ENCODE measurements at places on chromosomes 6 and 20. TPM values are rescaled to one million over a fixed set of nuclear protein-coding genes. Genes with fewer than 3 reads are reported as not detected.

PGBD1 gene
- polyA plus RNA-seq, result 13.4 TPM

DNA sequence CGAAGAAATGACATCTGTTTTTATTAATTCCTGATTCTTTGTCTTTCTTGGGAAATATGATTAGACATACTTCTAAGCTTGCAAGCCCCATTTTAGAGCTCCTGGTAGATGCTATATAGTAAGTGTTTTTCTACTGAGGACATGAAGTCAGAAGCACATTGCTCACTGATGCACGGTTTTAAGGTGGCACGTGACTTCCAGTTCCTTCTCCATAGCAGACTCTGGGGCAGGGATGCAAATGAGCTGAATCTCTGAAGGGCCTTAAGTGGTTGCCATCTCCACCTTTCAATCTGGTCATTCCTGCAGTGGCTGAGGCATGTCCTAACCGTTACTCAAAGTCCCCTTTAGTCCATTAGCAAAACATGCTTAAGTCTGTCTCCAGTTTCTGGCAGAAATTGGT lies 421.2 kb upstream of the HTR1E start:
- no peak for DNase-seq

DNA sequence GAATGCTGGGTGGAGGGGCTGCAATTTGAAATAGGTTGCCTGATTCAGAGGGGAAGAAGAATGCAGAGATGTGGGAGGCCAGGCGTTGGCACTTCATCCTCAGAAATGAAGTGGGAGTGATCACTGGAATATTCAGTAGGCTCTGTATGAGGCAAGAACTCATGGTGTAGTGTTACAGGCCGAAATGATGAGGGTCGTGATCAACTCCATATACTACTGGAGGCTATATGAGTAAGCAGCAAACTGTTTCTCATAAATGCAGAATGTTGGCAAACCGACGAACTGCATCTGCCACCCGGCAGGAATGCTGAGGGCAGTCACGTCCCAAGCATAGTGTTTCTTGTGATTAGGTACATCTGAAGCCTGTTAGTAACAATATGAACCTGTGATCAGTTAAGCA lies 12.7 kb downstream of the KCNS1 start:
- peak; percentile 13 for DNase-seq

LGSN gene
- polyA plus RNA-seq, result 1.4 TPM

DNA sequence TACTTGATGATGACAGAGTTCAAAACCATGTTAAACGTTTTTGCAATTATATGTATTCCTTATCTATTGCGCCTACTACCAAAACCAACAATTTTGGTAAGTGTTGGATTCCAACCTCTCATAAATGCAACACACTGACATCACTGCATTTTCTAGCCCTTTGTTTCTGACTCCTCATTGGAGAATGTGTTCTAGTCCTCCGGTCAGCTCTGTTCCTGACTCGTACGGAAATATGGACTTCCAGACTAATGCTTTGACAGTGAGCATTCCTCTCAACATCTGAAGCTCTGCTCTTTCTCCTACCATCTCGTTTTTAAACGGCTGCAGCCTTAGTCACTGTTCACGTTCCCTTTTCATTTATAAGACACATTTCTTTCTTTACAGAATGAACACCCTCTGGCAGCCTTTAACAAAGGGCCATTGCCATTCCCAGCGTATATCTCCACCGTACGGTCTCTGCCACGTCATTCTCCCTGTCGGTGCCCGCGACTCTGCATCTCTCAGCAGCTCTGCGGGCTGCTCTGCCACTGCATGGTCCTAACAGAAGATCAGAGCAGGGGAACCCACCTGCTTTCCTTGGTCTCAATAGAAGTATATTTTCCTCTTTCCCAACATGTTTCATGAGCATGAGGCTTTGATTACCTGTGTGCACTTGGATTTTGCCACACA lies 103.0 kb upstream of the SYNDIG1 start:
- DNase-seq, result no peak

- no peak for DNase-seq
These were observed 20.9 kb downstream of the HIVEP1 start for GRCh38 chr6:12032783-12033573.

ZFP64 gene
- polyA plus RNA-seq, result 22.0 TPM

GRCh38 chr6:27978705-27979104 lies 21.7 kb downstream of the OR2B6 start:
- DNase-seq, result no peak

BTN1A1 gene
- 0.22 TPM for polyA plus RNA-seq

DNA sequence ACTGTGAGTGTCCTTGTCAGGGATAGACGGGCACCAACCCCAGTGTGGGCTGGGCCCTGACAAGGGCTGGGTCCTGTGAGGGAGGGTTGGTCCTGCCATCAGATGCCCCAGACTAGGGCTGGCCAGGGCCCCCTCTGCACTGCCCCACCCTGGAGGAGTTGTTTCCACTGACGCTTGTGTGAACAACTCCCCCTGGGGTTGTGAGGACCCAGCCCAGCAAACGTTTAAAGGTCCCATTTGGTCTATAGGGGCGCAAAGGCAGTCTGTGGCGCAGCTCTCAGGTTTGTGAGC lies 104.1 kb downstream of the BMP7 start:
- DNase-seq, result no peak

C6orf141 gene
- polyA plus RNA-seq, result 2.0 TPM

KCNK5 gene
- polyA plus RNA-seq, result 9.6 TPM

WFDC6 gene
- 0.23 TPM for polyA plus RNA-seq

- DNase-seq, result no peak
These were observed 647.5 kb downstream of the EYS start for GRCh38 chr6:65059568-65059967.

LSM14B gene
- 57.3 TPM for polyA plus RNA-seq

- no peak for DNase-seq
These were observed 680.2 kb upstream of the AGPAT4 start for GRCh38 chr6:161954077-161954476.

Measured in left kidney (tissue), 8 donors.